Endodermal cell (in vitro differentiated cells): ENCODE measurements at places on chromosomes 12 and 14.

- DNase-seq = no peak
Observed at GRCh38 chr12:15751741-15752140, 37.4 kb downstream of the EPS8 start.

DNA sequence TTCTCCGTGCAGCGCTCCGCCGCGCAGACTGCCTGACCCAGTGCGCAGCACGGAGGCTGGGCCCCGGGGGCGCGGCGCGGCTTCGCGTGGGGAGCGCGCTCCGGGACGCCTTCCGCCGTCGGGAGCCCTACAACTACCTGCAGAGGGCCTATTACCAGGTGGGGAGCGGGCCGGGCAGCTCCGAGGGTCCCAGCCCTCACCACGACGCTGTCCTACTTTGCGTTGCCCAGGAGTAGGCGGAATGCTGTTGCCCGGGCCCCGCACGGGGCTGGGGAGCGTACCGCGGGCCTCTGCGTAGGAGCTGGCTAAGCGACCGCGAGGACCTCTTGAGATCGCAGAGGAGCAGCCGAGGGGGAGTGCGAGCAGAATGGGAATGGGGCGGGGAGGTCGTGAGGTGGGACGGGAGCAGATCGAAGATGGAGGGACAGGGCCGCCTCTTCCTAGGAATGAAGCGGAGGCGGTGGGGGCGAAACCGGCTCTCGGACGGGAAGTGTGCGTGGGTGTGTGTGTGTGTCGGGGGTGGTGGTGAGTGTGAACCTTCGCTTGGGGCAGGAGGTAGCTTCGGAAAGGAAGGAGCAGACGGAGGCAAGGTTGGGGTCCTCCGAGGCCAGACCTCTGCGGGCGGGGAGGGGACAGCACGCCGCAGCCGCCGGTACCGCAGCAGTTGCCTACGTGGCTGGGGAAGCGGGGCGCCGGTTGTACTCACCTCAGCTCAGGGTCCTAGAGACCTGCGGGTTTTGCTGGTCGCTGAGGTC lies 751 bp downstream of the P3H3 start:
- DNase-seq = peak; percentile 93

- DNase-seq = no peak
Observed at GRCh38 chr12:127270193-127270592, 996.8 kb upstream of the TMEM132C start.

DNA sequence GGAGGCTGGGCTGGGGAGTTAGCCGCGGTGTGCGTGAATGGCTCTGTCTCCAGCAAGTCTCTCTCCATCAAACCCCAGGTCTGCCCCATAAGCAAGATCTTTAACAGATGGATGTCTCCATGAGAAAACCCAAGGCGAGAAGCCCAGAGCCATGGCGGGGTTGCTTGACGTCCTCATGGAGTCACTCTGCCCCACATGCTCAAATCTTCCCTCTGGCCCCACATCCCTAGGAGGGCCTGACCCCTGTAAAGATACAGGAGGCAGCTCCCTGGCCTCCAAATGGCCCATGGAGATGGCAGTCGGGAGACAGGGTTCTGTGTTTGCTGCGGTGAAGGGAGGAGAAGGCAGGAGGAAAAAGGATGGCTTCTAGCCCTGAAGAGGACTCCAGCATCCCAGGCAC lies 49.3 kb downstream of the C14orf132 start:
- DNase-seq = no peak
